Stimulated activated CD4-positive, alpha-beta T cell treated with anti-CD3 and anti-CD28 coated beads, Interleukin-12 subunit alpha, Interleukin-12 subunit beta, amount 100 ng/mL, for 24 hours (primary cell): ENCODE measurements at places on chromosomes 3 and 15.
A peak's percentile ranks its signal among the peaks of the same experiment; 100 is the strongest.

- no peak for DNase-seq
These were observed 4.9 kb downstream of the IL17RD start for GRCh38 chr3:57160076-57160764.

DNA sequence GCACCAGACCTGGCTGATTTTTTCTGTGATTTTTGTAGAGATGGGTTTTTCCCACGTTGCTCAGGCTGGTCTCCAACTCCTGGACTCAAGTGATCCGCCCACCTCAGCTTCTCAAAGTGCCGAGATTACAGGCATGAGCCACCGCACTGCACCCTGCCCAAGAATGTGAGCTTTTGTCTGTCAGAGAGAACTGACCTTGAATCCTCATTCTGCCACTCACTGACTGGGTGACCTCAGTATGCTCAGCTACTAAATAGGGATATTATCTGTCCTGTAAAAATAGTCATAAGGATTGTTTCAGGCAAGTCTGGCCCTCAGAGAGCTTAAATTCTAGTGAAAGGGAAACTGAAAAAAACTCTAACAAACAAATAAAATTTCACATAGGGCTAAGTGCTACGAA is 2.1 kb upstream of the RFT1 start:
- no peak for DNase-seq

DNA sequence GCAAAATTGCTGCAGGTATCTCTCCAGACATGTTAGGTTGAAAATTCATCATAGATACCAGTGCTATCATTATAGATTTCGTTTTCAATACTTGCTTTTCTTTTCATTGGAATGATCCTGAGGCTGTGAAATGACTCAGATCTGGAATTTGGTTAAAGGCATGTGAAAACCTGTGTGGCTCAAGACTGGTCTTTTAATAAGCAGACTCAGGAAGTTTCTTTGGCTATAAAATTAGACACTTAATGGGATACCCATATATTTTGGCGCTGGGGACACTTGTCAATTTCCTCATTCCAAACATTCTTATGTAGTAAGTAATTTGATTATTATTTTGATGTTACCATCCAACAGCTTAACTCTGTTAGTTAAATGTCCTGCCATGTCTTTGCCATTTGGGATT is 1041.1 kb upstream of the GBE1 start:
- no peak for DNase-seq

GRCh38 chr15:90911906-90912769 is 9.0 kb downstream of the MAN2A2 start:
- DNase-seq = no peak

- no peak for DNase-seq
These were observed 34.4 kb downstream of the GLCE start for GRCh38 chr15:69194854-69195253.

GRCh38 chr3:141076797-141077571 is 25.8 kb downstream of the SPSB4 start:
- no peak for DNase-seq

DNA sequence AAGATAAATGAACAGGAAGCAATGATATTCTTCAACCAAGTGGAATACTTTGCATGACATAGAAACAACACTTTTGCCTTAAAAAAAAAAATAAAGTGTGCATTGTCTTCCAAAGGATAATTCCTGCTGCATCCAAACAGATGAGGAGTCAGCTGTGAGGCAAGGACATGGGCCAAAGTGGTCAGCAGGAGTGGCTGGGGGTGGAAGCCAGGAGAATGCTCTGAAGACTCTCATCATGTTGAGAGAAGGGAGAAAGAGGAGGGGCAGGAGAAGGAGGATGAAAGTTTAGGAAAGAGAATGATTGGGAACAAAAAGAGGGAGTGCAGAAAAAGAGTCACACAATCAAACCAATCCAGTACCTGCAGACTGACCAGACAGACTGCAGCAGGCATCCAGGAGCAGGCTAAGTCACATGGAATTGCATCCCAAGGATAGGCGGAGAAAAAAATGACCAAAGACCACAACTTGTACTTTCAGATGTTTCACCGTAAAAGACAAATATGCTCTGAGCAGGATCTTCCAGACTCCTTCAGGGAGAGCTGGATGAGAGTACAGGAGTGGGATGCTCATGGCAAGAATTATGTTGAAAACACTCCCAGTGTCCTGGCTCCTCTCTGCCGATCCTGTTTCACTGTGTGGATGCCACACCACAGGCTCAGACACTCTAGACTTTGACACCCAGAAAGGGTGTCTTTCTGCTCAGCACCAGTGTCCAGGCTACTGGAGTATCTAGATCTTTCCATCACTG is 11.9 kb downstream of the ABI3BP start:
- no peak for DNase-seq

DNA sequence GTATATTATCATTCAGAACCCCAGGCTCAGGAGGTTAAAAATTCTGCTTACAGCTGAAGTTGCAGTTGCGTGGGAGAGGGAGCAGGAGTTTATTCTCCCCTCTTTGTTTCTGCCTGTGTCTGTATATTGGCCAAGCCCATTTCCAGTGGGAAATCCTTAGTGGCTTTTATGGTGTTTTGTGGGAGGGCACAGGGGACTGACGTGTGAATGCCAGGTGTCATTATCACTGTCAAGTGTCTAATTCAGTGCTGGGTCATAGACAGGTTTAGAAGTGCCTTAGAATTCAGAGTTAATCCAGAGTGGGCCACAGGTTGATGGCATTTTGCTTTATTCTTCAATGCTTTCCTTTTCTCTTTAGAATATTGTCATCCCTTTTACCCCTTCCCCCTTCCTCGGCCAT is 33.4 kb downstream of the SLCO3A1 start:
- no peak for DNase-seq

GRCh38 chr15:85785887-85786780 is 8.6 kb downstream of the KLHL25 start:
- DNase-seq = no peak

- no peak for DNase-seq
These were observed 496.3 kb downstream of the ROBO2 start for GRCh38 chr3:77536038-77536775.

DNA sequence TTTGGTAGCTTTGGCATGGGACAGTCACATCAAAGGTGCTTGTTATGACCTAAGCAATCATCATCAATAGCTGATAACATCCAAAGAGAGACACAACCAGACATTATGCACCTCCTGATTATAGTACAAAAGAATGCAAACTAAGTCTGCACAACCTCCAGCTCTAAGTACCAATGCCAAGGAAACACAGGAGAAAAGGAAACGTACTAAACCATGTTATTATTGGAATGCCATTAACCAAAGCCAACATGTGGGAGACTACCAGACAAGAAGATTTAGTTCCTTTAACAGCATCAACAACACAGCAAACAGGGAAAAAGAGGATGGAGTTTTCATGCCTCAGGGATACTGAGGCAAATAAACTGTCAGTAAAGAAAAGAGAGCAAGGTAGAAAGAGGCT is 61.4 kb downstream of the CD47 start:
- no peak for DNase-seq

DNA sequence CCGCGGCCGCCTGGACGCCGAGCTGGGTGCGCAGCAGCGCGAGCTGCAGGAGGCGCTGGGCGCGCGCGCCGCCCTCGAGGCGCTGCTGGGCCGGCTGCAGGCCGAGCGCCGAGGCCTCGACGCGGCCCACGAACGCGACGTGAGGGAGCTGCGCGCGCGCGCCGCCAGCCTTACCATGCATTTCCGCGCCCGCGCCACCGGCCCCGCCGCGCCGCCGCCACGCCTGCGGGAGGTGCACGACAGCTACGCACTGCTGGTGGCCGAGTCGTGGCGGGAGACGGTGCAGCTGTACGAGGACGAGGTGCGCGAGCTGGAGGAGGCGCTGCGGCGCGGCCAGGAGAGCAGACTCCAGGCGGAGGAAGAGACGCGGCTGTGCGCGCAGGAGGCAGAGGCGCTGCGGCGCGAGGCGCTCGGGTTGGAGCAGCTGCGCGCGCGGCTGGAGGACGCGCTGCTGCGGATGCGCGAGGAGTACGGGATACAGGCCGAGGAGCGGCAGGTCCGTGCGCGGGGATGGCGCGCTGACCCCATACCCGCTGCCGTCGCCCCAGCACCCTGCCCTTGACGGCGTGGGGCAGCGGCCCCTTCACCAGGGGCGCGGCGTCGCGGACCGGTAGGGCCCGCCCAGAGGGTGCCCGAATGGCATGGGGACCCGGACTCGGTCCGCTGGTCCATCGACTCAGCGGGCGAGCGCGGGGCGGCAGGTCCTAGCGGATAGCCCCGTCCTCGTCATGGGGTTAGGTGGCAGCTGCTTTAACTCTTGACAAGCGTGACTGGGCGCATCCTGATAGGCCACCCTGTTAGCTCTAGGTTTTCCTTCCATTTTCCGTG is 848 bp downstream of the SYNM start:
- DNase-seq = peak; percentile 29

DNA sequence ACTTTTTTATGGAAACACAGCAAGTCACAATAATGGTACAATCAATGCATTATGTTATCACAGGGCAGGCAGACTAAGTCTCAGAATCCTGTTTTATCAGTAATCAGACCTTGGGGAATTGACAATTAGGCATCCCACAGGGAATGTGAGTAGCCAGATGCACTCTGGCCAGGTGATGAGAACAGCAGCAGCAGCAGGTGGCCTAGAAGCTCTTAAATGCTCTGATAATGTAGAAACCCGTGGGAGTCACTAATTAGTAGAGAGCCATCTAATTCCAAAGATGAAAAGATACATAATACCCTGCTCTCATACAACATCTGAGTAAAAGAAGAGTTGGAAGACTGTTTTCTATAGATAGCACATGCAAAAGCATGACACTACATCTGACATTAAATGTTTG is 12.6 kb downstream of the CEP152 start:
- DNase-seq = no peak

- DNase-seq = no peak
These were observed 23.3 kb downstream of the IL17RD start for GRCh38 chr3:57141719-57142410.

DNA sequence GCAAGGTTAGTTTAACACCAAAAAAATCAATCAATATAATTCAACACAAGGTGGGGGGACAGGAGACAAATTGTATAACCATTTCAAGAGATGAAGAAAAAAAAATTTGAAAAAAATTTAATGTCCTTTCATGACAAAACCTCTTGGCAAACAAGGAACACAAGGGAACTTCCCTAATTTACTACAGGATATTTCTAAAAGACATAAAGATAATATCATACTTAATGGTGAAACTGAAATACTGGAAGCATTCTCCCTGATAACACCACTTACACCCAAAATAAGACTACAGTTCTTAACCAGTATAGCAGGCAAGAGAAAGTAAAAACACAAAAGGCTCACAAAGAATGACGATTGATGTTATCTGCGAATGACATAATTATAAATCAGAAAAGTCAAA is 44.7 kb downstream of the IFT57 start:
- DNase-seq = no peak

DNA sequence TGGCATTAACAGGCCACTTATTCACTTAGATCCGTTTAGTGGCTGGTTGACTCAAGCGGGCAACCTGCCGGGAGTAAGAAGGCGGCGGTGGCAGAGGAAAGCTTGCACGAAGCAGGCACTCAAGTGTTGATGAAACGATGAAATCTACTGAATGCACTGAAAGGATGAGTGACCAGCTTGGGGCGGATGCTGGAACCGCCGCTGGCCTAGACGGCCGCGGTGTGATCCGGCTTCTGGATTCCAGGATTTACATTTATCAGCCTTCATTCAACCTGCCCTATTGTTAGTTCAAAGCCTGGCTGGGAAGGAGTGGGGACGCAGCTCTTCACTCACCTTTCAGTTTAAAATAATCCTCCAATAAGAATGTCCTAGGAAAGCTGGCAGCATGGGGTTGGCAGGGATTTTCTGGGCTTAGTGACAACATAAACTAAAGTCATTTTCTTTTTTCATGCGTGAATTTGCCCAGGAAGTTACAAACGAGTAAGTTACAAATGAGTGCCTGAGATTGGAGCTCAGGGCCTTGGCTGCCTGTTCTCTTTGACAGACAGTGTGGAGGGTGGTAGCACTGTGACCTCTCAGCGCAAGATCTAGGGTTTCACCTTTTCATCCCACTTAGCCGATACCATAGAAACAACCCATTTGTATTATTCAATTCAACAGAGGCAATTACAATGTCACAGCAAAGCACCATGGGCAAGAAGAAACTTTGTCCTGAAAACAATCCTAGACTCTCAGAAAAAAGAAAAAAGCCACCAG is 1.1 kb upstream of the PLCH1 start:
- no peak for DNase-seq

GRCh38 chr3:63387568-63387967 is 109.5 kb downstream of the SYNPR start:
- DNase-seq = no peak

DNA sequence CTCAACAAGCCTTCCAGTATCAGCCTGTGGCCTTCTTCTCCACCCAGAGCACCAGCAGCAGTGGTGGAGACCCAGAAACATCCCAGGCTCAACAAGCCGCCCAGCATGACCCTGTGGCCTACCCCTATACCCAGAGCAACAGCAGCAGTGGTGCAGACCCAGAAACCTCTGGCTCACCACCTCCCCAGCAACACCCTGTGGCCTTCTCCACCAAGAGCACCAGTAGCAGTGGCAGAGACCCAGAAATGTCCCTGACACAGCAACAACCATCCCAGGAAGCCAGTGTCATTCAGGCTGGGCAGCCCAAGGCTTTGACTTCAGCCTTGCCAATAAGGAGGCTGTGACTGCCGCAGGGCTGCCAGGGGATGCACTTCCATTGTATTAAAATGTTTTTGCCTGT is 16.3 kb upstream of the EMC3 start:
- no peak for DNase-seq

GRCh38 chr15:69663982-69664381 is 211.4 kb downstream of the RPLP1 start:
- no peak for DNase-seq
